NCI-H2081 treated with DMSO at 0.1 percent for 48 hours (cell line): ENCODE measurements at places on chromosomes 7 and 10.

DNA sequence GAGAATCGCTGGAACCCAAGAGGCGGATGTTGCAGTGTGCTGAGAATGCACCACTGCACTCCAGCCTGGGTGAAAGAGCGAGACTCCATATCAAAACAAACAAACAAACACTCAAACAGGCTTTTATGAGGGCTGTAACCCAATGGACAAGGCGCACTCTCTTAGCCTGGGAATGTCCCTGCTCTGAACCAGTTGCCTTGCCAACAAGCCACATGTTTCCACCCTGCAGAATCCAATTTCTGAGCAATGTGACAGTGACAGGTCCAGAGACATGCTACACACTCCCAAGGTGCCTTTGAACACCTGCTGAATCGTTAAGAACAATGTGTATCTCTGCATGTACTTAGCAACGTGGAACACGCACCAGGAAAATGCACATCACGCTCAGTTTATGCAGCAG is 186.8 kb upstream of the AUTS2 start:
- DNase-seq, result no peak

DNA sequence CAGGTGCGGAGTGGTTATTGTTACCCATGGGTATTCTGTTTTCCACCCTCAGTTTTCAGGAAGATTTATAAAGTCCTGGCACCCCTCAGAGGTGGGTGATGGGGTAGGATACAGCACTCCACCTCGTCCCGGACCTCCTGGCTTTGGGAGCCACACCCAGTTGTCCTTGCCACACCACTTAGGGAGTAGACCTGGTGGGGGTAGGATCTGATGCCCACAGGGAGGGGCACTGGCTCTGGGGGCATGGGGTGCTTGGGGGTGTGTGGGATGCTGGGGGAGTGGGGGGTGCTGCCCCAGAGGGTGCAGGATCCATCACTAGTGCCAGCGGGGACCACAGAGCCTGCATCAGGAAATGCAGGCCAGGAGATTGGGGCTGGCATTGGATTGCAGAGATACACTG is 4.5 kb downstream of the ZNF511 start:
- no peak for DNase-seq

DNA sequence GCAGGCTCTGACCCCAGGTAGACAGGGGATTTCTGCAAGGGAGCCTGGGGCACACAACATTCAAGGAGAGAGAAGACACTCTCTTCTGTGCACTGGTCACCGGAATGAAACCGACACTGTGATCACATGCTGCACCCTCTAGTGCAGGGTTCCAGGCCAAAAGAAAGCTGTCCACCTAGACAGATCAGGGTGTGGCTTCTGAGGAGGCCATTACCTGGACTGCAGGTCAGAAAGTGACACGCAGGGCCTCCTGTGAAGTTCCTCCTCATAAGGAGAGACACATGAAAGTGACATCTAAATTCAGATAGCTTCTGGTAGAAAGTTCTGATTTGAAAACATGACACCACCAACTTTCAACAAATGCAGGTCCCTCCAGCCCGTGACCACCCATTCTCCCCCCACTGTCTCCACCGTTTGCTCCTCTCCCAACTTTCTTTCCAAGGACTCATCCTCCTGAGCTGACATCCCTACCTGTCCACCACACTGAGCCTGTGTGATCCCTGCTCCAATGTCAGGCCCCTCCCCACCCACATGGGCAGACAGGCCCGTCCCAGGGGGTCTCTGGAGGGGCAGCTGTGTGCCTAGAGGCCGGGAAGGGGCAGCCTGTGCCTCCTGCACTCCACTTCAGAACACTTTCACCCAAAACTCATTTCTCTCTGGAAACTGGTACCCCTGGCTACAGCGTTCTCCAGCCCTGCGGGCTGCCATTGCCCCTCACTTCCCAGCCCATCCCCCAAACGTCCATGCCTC is 198.0 kb downstream of the TNS3 start:
- no peak for DNase-seq

DNA sequence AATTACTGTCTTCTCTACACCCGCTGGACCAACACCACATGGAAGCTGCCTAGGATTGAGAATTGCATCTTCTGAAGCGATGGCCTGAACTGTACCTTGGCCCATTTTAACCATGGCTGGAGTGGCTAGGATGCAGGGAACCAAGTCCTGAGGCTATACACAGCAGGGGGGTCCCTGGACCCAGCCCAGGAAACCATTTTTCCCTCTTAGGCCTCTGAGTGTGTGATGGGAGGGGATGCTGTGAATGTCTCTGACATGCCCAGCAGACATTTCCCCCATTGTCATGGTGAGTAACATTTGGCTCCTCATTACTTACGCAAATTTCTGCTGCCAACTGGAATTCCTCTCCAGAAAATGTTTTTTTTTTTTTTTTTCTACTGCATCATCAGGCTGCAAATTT is 822.7 kb downstream of the PCDH15 start:
- no peak for DNase-seq

GRCh38 chr10:132388891-132389432 is 8.0 kb upstream of the PWWP2B start:
- DNase-seq, result no peak

- no peak for DNase-seq
These were observed 984 bp downstream of the SMURF1 start for GRCh38 chr7:99142727-99143520.

GRCh38 chr7:120055300-120055699 is 217.7 kb upstream of the KCND2 start:
- no peak for DNase-seq

- DNase-seq, result no peak
These were observed 2.4 kb downstream of the FEZF1 start for GRCh38 chr7:122301858-122302760.

DNA sequence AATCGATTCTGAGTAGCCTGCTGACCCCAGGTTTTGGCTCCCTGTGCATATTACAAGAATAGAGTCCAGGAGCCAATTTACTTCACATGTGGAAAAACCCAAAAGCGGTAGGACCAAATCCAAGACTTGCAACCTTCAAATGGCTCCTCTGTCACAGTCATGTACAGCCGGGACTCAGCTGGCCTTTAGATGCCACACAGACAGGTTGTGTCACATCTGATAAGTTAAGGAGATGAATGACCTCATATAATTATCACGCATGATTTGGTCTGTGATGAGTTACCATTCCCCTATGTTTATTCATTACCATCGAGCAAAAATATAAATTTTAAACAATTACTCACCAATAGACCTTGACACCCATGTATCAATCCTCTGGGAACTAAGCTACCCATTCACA is 14.2 kb downstream of the CACNA2D1 start:
- DNase-seq, result no peak

DNA sequence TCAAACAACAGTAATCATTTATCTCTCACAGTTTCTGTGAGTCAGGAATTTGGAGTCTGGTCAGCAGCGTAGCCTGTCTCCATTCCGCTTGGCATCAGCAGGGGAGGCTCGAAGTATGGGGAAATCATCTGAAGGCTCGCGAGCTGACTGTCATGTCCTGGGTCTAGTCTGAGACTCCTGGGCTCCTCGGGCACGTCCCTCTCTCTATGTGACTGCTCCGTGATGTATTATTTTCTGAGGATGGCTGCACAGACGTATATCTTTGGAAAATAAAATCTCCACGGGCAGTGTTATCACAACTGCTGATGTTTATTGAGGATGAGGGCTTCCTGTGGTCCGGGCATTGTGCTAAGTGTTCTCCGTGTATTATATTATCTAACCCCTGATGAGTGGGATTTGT is 23.3 kb upstream of the PCGF5 start:
- no peak for DNase-seq

GRCh38 chr10:86952106-86952505 is 5.3 kb downstream of the MMRN2 start:
- no peak for DNase-seq

DNA sequence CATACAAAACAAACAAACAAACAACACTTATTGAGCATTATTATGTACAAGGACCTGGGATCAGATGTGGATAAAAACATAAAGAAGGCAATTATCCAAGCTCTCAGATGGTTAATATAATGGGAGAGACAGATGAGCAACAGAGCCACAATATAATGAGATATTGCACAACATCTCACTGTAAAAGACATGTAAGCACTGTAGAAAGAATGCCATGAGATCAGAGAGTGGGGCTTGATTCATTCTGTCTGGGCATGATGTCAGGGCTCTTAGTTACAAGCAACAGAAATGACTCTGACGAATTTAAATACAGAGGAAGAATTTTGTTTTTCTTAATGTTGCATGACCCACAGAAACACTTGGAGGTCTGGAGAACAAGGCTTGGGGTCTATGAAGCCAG is 164.7 kb upstream of the PLXDC2 start:
- no peak for DNase-seq

DNA sequence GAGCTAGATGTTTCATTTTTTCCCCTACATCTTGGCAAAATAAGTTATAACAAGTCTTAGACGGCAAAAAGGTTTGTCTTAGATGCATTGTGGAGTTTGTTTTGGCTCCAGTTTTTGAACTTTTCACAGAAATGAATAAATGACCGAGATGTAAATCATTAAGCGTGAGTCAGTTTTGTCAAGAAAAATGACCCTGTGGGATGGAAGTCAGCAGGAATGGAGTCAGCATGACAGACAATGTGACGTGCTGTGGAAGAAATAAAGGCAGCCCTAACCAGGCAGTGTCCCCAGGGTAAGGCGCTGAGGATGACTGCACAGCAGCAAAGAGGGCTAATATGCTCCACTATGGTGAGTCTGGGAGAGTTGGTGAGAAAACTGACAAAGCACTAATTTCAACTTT is 163.2 kb downstream of the NOC3L start:
- DNase-seq, result no peak

GRCh38 chr7:63521-64021 is 128.8 kb upstream of the FAM20C start:
- no peak for DNase-seq

GRCh38 chr7:29841926-29842701 is 35.8 kb downstream of the WIPF3 start:
- no peak for DNase-seq

- DNase-seq, result no peak
These were observed 5.3 kb downstream of the CALU start for GRCh38 chr7:128744366-128744905.

DNA sequence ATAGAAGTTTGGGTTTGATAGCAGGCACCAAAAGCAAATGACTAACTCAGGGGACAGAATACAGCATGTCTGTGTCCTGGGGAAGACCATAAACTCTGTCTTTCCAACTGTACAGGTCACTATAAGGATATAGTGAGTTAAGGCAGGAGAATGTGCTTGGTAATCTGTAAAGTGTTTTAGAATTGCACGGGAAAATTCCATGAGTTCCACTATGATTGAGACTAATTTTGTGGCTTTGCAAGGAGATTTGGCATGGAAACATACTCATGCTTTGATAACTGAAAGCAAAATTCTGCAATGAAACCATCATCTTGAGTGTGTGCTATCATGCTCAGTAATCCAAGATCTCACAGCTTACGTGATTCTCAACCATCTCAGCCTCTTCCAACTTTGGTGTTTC is 152.6 kb downstream of the PKD1L1 start:
- DNase-seq, result no peak

DNA sequence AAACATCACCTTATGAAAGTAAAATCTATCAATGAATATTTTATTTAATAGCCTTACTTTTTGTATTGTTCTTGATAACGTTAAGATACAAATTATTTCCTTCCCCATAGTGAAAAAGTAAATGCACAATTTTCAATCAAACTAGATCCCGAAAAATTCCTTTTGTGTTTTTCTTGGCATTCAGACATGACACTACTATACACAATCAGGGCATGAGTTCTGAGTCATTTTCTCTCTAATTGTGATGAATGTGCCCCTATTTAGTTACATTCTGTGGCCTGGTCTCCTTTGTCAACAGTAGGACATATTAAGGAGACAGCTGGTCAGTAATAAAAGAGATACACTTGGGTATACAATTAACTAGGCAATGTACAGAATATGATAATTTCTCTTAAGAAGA is 19.8 kb downstream of the COL1A2 start:
- no peak for DNase-seq

GRCh38 chr10:101896225-101896877 is 52.8 kb upstream of the KCNIP2 start:
- DNase-seq, result no peak

- no peak for DNase-seq
These were observed 52.7 kb downstream of the MET start for GRCh38 chr7:116724560-116725231.

DNA sequence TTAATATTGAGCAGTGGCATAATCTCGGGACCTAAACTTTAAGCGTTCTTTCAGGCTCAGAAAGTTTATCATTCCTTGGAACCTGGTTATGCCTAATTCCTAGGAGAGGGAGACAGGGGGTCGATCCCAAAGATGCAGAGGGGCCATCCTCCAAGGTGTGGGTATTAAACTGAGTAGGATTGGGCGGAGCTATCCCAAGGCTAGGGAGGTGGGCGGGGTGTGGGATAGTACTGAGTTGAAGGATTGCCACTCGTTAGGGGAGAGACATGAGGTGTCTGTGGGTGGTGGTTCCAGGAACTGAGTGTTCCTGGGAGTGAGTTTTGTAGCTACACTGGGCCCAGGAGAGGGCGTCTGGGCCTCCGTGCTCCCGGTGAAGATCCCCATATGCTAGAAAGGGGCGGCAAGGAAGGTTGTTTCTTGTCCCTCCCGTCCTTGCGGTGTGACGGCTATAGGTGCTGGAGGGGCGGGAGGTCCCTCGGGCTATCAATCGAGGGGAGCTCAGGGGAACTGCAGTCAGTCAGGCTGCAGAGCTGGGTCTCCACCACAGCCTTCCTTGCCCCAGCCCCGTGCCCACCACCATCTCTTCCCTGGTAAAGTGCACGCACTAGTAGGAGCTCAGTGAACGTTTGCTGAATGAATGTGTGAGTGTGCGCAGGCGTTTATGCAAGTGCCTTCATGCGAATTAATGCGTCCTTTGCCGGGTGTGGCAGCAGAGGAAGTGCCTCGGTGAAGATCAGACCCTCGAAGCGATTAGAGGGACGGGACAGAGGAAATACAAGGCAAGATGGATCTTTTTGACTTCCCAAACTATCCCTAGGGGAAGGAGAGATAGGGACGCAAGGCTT is 3.0 kb upstream of the HMX2 start:
- DNase-seq, result no peak

DNA sequence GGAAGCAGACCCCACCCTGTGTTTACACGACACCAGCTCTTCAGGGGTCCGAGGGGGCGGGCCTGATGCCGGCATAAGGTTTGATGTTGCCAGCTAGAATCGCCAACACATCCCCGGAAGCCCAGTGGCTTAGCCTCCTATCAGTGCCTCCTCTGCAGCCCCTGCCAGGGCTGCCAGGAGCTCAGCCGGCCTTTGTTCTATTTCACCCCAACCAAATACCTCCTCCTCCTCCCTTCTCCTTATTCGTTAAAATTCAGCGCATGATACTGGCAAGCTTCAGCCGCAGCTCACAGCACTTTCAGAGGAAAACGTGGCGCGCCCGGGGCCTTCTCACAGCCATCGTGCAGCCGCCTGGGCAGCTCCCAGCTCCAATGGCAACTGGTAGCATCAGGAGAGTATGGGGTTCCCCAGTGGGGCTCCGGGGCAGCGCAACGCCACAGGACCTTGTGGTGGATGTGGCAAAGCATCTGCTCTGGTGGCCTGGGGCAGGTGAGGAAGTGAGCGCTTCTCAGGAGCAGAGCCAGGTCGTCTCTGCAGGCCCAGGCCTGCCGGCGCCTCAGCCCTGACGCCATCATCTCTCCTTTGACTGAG is 176.4 kb upstream of the RHEB start:
- no peak for DNase-seq
